AG08396 (cell line): ENCODE measurements at places on chromosomes 6 and 20.
A peak's percentile ranks its signal among the peaks of the same experiment; 100 is the strongest.

DNA sequence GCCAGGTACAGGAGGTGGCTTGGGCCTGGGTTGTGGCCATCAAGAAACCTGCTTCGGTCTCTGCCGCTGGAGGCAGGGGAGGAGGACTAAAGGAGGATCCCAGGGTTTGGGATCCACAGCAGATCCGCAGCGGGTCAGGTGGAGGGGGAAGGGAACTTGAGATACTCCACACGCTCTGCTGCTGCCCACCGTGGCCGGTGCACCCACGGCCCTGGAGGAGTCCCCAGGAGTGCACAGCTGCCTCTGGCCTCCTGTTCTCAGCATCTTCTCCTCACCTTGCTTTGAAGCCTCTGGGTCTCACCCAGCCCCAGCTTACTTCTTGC is 286.8 kb downstream of the CDH4 start:
- no peak for DNase-seq

DNA sequence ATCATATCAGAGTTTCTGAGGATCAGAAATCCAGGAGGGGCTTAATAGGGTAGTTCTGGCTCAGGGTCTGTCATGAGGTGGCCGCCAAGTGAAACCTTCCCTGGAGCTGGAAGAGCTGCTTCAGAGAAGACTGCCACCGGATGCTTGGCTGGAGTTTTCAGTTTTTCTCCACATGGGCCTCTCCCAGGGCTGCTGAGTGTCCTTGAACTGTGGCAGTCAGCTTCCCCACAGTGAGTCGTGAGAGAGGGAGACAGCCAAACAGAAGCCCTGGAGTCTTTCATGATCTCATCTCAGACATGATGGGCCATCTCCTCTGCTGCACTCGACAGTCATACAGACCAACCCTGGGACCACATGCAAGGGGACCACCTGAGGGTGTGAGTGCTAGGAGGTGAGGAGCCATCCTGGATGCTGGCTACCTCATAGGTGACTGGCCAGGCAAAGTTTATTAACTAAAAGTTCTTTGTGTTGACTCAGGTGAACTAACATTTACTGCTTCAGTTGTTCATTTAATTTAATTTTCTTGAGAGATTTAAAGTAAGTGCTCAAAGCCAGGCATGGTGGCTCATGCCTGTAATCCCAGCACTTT is 71.5 kb downstream of the SHLD1 start:
- no peak for DNase-seq

DNA sequence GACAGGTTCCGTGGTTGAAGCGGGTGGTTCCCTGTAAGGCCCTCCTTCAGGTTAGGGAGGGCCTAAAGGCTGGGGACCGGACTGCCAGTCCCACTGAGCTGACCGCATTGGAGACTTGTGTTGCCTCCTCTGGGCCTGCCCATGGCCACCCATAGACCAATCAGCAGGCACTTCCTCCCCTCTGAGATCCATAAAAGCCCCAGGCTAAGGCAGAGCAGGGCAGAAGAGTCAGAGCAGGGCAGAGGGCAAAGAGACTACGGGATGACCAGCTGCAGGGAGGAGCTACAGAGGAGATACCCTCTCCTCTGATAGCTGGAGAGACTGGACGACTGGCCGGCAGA is 537.4 kb downstream of the TENT5A start:
- DNase-seq: no peak

DNA sequence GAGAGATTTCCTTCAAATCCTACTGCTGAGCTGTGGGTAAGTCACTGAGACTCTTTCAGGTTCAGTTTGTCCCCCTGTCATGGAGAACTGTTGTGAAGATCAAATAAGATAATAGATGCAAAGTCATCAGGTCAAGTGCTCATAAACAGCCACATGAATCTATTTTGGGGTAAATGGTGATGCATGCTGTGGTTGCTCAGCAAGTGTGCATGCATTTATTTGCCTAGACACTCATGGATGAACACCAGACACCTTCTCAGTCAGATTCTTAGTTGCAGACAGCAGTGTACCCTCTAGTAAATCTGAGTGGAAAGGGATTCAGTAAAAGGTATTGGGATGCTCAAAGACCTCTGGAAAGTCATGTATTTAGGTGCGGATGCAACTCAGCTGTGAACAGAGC is 168.0 kb upstream of the FOXA2 start:
- DNase-seq: no peak

- no peak for DNase-seq
Measured at GRCh38 chr6:131900231-131900630, 50.9 kb downstream of the CCN2 start.

DNA sequence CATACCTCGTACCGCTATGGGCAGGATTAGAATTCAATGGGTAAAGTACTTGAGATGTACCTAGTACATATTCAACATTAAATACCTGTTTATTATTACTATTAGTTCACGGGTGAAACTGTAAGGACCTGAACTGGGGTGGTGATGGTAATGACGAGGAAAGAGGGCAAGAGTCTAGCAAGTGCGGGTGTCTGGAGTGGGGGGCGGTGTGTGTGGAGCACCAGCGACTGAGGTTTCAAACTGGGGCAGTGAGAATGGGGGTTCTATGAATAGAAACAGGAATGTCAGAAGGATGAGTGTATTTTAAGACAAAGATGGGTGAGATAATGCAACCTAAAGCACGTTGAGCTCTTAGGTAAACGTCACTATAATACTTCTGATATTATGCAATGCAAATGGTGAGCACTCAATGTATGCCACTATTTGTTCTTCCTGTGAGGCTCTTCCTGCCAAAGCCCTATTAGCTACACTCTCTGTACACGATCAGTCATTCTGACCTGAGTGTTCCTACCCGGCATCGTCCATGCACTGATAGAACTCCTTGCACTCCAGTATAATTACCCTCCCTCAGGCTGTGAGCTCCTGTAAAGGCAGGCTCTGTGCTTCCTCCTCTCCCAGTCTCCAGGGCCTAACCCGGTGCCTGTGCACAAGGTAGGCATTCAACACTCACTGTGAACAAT is 55.0 kb downstream of the ALDH5A1 start:
- no peak for DNase-seq

- no peak for DNase-seq
Measured at GRCh38 chr6:157699777-157700636, 123.0 kb upstream of the SNX9 start.

- no peak for DNase-seq
Measured at GRCh38 chr6:21751608-21752007, 158.1 kb downstream of the SOX4 start.

GRCh38 chr20:61771805-61772350 is 293.8 kb downstream of the TAF4 start:
- DNase-seq: no peak

GRCh38 chr6:15504040-15504495 is 158.8 kb downstream of the DTNBP1 start:
- no peak for DNase-seq

GRCh38 chr6:90488816-90489215 is 98.1 kb downstream of the MAP3K7 start:
- DNase-seq: no peak

DNA sequence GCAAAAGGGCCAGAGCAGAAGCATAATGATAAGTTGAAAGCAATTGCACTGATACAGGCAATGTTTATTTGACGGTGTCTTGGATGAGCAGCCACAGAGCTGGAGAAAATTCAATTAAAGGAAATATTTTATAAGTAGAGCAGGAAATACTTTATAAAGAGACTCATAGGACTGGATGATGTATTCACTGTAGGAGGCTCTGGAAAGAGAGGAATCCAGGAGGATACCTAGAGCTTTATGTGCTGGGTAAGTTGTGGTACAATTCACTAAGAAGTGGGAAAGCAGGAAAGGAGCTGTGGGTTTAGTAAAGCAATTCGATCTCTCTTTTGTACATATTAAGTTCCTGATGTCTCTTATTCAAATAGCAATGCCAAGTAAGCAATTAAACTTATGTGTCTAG is 86.3 kb downstream of the C6orf118 start:
- no peak for DNase-seq

- peak; percentile 41 for DNase-seq
Measured at GRCh38 chr6:85464722-85465150, 14.9 kb downstream of the NT5E start.

DNA sequence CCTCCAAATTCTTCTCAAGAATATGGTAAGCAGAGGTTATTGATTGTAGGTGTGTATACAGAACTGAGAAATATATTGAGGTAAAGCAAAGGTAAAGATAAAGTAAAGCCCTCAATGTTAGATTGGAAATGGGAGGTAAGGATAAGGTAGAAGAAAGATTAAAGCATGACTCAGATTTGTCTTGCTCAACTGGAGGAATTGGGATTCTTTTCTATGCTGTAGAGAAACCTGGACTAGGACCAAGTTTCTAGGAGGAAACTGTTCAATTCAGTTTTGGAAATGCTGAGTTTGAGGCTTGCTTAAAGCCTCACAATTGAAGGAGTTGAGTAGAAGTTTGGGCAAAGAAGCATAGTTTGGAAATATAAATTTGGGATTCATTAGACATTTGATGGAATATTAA is 634.0 kb upstream of the PTCHD4 start:
- peak; percentile 14 for DNase-seq

- DNase-seq: no peak
Measured at GRCh38 chr6:35894776-35895175, 26.1 kb downstream of the SRPK1 start.

DNA sequence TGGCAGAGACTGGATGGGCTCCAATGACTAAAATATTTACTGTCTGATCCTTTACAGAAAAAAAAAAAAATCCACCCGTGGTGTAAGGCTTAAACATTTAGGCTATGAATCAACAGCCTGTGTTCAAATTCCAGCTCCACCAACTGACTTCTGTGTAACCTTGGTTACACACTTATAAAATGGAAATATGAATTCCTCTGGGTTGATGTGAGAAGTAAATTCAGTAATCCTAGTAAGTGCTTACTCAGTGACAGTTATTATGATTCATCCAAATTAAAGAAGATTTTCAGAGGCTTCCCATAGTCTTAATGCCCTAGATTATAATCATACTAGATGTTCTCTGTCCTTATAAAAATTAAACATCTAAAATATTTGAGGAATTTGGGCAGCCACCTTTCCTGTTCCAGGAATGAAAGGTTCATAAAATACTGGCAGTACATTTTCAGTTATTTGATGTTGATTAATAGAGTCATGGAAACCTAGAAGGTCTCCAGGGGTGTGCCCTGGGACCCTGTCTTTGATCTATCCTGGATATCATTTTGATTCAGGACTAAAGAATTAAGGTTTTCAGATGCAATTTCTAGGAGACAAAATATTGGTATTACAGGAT is 180.3 kb upstream of the ZNF217 start:
- peak; percentile 76 for DNase-seq

GRCh38 chr6:25882051-25882496 is 8.0 kb upstream of the SLC17A3 start:
- DNase-seq: no peak

GRCh38 chr20:2619961-2620595 is 32.4 kb upstream of the NOP56 start:
- DNase-seq: no peak

DNA sequence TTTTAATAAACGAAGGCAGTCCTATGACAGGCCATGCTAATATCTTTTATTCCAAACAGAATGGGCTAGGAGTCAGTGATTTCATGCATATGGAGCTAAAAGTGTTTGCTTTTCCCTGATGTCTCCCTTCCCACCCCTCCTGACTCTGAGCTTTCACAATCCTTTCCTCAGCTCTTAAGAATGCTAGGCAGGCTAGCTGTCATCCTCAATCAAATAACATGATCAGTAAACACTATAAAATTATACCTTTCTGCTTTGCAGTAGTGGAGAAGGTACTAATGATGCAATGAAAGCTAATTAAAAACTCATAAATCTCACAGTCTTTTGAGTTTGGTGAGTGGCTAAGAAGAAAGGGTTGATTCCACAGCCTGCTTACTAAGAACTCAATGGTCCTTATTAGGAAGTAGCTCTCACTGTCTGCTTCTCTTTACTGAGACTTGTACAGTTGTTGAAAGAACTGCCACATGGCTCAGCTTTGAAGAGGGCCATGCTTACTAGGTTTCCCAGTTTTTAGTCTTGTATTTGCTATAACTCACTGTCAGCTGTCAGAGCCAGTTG is 250.9 kb upstream of the JAG1 start:
- DNase-seq: peak; percentile 24

- DNase-seq: no peak
Measured at GRCh38 chr20:50708845-50709635, 17.7 kb upstream of the RIPOR3 start.
